Eye (tissue), 1 donor: ENCODE measurements at places on chromosomes 5 and 9.

DNA sequence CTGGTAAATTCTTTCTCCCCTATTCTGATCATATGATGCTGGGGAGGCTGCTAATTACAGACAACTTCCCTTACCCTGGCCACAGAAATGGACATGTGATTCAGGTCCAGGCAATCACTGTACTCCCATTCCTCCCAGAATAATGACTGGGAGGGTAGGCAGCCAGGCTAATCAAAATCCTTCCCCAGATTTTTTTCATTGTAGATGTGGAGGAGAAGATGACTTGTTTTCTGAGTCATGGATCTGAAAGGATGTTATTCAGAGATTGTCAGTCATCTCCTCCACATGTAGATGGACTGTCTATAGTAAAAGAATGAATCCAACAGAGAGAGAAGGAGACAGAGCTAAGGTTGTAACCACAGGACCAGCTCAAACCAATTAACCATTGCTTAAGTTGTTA is 123.9 kb upstream of the PUM3 start:
- no peak for DNase-seq

DNA sequence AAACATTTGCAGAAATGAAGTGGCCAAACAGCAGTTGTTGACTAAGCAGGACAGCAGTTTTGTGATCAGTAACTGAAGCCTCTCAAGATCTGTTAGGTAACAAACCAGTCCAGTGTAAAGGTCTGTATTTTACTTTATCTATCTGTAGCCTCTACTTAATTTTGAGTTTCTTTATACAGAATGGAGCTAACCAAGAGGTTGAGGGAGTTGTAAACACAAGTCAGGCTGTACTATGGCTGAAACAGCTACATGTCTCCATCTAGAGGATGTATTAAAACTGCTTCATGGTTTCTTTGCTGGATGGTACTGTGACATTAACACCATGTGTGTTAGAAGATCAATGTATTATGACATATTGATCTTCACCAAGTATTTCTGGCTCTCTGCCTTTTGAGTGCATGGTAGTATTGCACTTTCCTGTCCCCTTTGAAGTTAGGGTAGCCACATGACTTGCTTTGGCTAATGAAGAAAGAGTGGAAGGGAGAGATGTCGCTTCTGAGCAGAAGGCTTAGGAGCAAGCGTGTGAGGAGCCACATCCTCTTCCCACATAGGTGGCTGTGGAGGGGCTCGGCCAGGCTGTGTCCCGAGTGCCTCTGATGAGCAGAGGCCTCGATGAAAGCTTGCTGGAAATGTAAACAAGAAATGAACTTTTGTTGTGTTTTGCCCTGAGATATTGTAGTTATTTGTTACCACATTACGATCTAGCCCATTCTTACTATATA is 105.6 kb upstream of the PCA3 start:
- DNase-seq: peak; percentile 56

DNA sequence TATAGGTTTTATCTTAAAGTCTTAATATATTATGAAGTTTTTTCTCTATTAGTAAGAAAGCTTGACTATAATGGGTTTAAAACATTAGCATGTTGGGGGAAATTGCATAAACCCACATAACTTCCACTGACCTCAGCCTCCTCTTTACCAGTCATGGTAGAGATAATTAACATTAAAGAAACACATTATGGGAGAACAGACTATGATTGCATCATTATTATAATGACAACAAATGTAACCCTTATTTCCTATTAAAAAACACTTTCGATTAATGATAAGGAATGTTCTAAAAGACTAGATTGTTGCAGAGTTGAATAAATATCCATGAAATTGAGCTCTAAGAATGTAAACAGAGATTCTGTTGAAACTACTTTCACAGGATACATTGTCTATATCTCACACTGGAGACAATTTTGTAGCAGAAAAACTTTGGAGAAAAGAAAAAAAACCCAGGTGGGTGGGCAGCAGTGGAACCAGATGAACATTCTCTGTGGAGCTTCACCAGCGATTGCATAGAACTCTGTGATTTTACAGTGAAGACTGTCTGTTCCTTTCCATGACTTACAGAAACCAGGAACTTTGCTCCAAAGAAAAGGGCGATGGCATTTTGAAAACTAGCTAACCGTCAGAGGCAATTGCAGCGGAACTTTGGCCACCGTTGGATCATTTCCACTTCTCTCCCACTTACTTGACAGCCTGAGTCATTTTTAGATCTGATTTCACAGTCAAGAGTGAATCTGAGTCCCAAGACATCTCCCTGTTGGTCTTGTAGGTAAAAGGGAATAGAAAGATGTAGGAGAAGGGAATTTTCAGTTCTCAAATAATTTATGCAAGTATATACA is 21.0 kb upstream of the ERAP2 start:
- DNase-seq: no peak

DNA sequence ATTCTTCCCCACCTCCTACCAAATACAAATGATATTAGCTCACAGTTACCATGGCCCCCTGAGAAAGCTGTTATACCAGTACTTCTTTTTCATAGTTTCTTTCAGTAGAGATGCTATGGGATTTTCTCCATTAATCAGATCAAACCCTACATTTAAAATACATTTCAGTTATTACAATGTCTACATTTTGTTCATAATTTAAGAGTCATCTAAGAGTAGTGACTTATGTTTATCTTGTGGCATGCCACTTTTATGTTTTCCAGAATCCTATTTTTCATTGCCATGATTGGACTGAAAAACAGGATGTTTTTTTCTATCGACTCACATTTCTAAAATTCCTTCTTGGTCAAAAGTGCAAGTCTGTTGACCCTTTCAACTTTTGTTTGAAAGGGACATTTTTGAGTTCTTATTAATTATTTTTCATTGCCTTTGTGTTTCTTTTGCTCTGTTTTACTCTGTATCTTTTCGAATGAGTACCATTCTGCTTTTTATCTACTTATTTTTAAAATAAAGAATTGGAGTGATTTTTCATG is 77.4 kb upstream of the ANXA1 start:
- DNase-seq: no peak

DNA sequence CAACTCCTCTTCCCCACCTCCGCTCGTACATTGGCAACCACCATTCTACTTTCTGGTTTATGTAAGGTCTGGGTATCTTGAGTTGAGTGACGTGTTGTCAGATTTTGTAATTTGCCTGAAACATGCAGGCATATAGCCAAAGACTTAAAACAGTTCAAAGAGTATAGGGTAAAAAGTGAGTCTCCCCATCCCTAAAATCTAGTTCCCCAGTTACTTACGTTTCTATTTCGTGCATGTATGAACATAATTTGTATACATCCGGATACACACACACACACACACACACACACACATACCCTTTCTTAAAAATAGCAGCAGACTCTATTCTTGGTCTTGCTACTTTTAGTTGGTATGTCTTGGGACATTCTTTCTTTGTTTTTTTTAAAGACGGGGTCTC is 915 bp downstream of the HSDL2 start:
- peak; percentile 63 for DNase-seq

GRCh38 chr5:156799171-156799570 is 50.9 kb upstream of the PPP1R2B start:
- DNase-seq: no peak

DNA sequence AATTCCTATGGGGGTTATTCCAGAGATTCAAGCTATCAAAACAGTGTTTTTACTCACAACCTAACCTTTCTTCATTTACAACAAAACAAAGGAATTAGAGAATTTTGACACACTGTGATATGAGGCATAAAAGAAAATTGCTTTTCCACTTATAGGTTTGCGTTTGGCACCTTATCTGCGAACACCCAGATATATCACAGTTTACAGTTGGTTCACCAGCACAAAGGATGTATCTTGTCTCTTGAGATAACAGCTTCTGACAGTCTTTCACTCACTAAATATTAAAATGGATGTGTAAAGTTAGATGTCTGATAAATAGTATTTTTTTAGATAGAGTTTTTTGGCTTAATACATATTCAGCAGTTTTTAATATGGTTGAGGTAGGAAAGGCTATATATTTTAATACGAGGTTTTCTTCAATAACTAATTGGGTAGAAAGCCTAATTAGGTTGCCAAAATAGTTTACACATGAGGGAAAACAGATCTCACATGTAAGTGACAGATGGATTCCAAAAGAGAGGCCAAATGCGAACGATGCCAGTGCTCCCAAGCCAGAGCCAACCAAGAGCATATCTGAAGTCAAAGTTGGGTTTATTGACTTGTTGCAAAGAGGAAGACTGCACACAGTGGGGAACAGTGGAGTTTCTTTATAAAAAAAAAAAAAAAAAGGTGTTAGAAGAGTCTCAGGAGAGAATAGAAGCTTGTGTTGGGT is 1495.2 kb downstream of the MAT2B start:
- DNase-seq: peak; percentile 37

DNA sequence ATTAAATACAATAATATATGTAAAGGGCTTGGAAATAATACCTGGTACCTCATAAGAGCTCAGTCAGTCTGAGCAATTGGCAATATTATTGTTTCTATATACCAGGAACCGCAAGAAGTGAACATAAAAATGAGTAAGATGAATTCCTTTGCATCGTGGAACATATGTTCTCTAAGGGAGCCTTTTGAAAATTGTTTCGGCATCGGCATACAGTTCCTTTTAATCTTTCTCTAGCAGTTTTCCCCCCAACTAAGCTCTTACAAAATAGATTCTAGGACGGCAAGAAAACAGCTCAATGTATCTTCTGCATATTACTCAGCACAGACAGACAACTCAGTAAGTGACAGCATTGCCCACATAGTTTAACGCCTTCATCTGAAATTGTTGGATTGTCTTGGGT is 426.6 kb upstream of the WWC1 start:
- no peak for DNase-seq

DNA sequence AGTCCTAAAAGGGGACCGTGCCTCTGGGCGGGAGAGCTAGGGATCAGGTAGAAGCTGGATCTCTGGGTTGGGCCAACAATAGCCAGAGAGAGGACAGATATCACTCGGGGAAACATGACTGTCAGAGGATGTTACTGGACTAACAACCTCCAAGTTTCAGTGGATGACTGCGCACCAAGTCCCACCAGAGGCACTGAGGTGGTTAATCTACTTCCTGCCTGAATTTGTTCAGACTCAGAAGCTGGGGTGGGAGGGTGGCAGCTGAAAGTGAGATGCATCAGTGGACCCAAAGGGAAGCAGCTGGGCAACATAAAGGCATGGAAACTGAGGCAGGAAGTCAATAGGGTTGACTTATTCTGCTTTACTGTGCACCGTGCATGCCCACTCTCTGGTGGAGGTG is 130.1 kb upstream of the SLC44A1 start:
- DNase-seq: no peak

DNA sequence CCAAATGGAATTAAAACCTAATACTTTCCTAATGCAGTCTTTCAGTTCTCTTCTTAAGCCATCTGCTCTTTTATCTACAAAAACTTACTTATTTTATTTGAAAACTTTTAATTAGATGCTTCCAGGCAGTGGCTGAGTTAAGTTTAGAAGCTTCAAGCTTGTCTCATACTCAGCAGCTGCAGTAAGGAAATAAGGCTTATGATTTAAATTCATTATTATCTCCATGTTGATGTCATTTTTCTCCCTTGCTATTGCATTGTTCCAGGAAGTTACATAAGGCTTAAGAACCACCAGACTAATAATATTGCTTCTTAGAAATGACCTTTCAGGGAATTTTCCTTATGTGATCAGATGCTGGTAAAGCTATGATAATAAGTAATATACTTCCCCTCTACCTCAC is 119.6 kb downstream of the PPP2R2B start:
- DNase-seq: no peak

GRCh38 chr5:170570476-170570875 is 66.7 kb downstream of the KCNIP1 start:
- DNase-seq: peak; percentile 30

DNA sequence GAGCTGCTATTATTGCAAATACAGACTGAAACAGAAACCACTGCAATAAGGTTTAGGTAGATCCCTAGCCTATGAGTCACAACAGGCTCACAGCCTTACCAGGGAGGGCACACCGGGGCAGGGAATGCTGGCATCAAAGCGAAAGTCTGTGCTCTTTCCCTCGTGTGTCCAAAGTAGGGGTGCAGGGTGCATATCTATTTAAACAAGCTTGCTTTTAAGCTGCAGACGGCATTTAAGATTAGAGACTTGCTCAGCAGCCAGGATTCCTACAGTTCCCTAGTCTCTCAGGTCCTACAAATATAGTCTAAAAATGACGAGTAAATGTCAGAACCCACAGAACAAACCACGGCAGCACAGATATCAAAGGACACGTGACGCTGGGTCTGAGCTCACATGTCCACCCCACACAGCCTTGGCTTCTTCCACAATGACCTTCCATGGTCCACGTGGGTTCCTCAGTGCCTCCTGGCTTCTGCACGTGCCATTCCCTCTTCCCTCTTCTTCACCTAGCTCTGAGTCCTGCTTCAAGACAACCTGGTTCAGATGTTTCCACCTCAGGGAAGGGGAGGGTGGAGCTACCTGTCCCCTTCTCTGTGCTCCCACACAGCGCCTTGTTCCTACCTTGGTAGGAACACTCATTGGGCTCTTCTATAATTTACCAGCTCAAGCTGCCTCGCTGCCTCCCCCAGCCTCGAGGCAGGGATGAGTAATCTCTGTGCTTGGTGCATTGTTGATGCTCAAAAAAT is 193.2 kb downstream of the MAPKAP1 start:
- DNase-seq: no peak

GRCh38 chr5:58133631-58134296 is 326.1 kb downstream of the PLK2 start:
- peak; percentile 79 for DNase-seq

DNA sequence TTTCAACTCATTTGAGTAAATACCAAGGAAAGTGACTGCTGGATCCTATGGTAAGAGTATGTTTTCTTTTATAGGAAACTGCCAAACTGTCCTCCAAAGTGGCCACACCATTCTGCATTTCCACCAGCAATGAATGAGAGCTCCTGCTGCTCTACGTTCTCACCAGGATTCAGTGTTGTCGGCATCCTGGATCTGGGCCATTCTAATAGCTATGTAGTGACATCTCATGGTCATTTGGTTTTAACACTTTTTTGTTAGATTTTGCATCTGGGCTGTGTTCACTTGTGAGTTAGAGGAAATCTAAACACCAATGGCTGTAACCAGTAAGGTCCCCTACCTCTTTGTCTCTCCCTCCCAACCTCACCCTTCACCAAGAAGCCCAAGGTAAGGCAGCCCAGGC is 115.9 kb downstream of the ATPSCKMT start:
- no peak for DNase-seq

DNA sequence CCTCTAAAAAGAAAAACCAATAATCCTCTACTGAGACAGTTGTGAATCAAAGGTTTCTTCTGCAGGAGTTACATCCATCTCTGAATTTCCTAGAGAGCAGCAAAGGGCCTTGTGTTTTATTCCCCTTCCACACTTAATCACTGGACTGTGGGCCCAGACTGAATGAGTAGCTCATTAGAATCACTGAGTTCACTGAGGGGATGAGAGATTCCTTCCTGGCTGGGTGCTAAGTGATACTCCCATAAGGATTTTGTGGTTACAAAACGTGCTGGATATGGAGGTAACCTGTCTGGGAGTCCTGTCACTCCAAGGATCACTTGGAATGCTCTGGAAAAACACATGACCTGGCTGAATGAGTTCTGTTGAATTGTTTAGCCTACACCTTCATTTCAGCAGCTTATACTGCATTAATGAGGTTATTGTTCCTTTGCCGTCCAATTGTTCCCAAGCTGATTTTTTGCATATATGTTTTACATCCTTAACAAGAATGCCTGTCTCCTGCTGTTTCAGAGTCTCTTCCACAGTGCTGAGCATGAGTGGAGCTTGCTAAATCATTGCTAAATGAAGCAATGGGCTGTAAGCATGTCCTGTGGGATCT is 82.9 kb downstream of the MEF2C start:
- DNase-seq: peak; percentile 64
